ENCODE measurements at places on chromosomes 13 and 19.

GRCh38 chr13:39712626-39713025, 57.2 kb downstream of the COG6 start:
- DNase-seq, result no peak

DNA sequence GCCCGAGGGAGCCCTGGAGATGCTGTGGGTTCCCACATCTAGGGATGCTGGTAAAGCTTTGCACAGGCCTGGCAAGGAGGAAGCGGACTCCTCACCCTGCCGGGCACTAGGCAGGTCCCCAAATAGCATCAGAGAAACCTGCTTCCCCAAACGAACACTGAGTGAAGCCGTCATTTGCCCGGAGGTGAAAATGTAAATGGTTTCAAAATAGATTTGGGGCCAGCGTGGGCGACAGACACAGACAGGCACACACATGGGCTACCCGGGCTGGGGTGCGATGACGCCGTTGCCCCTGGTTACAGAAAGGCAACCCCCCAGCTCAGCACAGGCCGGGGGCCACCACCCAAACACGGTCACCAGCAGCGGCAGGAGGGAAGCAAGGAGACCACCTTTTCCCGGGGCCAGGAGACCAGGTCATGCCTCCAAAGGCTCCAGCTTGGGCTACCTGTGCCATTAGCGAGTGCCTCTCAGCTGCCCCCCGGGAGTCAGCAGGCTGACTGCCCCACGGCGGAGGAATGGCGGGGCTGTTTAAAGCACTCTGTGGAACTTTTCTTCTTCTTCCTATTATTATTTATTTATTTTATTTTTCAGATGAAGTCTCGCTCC, 47.5 kb upstream of the NDUFS7 start:
- no peak for DNase-seq

- DNase-seq, result no peak
Observed at GRCh38 chr13:27211771-27212364, 39.5 kb upstream of the RPL21 start.

DNA sequence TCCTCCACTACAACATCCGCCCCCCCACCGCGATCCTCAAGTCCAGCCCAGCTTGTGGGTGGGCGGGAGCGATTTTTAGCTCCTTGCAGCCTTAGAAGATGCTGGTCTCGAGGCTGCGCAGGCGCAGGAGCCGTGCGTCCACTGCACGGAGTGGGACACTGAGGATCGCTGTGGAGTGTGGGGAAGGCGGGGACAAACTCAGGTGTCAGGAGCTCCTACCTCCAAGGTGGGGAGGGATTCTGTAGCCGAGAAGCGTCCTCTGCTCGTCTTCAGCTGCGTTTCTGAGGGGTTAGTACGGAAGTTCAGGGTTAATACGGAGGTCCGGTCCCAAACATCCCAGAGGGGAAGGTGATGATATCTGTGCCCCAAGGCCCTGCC, at the start of gene RTBDN:
Gene RTBDN, minus strand, starts transcription at position 14 of the 378 bp plus-strand sequence. CDS start 4,600 bp downstream, outside the sequence.
- DNase-seq, result no peak

GRCh38 chr13:41461527-41462139, 4.3 kb downstream of the RGCC start:
- DNase-seq, result no peak

DNA sequence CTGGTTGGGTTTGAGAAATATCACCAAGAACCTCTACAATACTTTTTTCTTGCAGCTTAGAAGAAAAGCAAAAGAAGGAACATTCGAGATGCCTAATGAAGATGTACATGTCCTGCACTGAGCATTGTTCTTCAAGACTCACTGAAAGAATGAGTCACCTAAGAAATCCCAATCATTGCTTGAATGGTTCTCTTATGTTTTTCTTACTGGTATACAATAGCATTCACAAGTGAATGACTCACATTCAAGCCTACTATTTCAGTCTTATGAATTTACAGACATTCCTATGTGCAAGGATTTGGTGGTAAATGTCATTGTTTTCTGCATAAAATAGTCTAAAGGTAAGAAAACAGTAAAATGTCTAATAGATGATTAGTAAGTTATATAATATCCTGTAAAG, 594.6 kb downstream of the PCDH9 start:
- no peak for DNase-seq

DNA sequence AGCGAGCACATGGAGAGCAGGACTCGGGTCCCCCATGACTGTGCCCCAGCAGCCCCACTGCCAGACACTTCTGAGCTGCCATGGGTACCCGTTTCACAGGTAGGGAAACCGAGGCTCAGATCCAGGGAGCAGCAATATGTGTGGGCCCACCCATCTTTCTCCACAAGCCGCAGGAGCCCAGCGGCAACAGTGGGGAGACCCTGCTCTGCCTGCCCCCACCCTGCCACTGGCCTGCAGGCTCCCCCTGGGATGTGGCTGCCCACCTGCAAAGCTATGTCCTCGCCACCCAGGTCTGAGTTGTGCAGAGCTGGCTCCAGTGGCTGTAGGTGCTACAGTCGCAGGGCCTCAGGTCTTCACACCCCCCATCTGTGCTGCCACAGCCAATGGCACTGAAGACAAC, 50.6 kb upstream of the C1QTNF9B start:
- DNase-seq, result no peak

DNA sequence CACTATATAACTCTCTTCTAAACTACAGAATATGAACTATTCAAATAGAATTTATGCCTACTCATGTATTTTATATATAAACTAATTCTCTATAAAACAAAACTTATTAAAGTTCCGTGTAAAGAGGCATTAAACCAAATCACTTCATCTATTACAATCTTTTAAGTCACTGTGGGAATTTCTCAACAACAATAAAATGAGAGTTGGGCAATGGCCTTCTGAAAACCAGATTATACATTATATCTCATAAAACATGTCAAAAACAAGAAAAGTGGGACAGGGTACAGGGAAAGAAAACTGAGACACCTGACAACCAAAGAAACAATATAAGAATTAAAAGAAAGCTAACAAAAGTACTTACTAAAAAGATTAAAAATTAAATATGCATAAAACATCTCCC, 145.2 kb downstream of the DIAPH3 start:
- no peak for DNase-seq

GRCh38 chr13:75489502-75490263, 7.7 kb upstream of the TBC1D4 start:
- no peak for DNase-seq

GRCh38 chr13:51603716-51604115, 19.5 kb downstream of the WDFY2 start:
- no peak for DNase-seq

DNA sequence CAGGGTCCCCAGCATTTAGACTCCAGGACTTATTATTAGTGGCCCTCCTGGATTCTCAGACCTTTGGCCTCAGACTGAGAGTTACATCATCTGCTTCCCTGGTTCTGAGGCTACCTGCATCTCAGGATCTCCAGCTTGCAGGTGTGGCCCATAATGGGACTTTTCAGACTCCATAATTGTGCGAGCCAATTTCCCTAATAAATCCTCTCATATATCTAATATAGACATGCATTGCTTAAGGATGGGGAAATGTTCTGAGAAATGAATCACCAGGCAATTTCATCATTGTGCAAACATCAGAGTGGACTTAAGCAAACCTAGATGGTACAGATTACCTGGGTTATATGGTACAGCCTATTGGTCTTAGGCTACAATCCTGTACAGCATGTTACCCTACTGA, 116.5 kb upstream of the FBXL3 start:
- no peak for DNase-seq

Data from activated effector memory CD4-positive, alpha-beta T cell treated with Interleukin-2 at 50 U/mL for 16 hours (primary cell).